Breast epithelium (tissue), 4 donors: ENCODE measurements at places on chromosomes 2 and 18. TPM values are rescaled to one million over a fixed set of nuclear protein-coding genes. Genes with fewer than 3 reads are reported as not detected.
A peak's percentile ranks its signal among the peaks of the same experiment; 100 is the strongest.

DNA sequence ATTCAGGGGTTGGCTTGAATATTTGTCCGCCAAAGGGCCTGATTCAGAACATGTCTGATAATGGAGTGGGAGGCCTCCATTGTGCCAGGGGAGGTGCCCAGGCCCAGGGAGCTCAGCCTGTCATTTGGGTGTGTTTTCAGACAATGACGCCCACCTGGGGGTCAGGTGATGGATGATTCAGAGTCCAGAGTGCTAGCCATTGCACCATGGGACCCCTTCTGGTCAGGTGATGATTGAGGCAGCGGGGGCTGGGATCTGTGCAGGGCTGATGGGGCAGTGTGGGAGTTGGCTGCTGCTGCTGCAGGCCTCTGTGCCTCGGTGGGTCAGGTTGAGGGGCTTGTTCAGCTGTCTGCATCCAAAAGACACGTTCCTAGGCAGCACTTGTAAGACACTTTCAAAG lies 8.3 kb upstream of the ARHGEF4 start:
- no peak for DNase-seq

DNA sequence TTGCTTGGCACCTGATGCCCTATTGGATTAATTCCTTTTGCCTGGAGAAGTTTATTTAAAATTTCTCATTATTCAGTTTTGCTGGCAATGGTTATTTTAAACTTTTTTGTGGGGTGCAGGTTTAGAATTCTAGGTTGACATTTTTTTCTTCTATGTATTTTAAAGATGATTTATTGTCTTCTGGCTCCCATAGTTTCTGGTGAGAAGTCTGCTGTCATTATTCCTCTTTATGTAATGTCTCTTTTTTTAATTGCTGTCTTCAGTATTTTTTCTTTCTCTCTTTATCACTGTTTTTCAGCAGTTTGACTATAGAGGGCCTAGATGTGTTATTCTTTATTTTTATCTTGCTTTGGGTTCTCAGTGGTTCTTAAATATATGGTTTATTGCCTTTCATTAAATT lies 182.2 kb upstream of the STON1 start:
- no peak for DNase-seq

DNA sequence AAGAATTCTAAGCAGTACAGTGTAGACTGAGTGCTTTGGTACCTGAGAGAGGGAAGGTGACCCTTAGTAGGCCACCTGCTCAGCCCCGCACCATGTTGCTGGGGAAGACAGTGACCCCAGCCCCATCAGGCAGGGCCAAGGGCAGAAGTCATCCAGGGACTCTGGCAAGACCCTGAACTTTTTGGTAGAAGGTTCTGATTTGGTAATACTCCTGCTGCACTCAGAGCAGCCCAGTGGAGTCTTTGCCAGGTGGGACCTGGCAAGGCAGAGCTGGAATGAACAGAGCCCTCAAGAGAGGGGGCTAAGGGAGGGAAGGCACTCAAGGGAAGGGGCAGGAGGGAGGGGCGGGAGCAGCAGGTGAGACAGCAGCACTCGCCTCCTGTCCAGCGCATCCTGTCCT lies 191.2 kb downstream of the MGAT5 start:
- no peak for DNase-seq

DNA sequence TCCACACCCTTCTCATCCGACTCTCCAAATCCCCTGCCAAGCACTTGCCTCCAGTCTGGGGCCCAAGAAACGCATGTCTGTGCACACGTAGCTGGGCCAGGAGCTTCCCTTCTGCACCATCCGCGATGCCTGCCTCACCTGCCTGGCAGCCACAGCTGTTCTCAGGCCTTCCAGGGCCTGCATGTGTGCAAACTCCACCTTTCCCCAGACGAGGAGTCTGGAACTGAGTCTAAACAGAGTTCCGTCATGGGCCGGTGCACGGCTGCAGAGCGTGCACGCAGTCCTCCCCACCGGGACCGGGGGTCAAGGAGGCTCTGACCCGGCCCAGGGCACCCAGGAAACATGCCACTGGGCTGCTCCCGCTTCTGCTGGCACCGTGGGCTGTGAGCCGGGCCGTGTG lies 66.8 kb upstream of the SALL3 start:
- DNase-seq, result no peak

GRCh38 chr2:37319754-37320609 lies 4.7 kb downstream of the PRKD3 start:
- no peak for DNase-seq

DNA sequence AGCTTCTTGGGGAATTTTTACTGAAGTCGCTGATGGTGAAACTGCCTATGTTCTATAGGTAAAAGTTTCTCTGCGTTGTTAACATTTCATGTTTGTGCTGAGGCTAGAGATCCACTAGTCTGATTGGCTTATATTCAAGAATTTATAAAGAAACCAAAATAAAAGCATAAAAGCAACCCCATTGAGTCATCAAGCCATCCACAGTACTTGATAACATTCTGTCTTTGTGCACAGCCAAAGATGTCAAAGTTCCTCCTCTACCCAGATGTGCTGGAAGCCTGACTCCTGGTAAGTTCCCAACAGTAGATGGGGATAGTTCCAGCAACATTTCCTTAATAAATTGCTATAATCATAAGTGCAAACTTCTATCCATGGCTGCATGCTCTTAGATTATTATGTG lies 107.8 kb downstream of the TANC1 start:
- DNase-seq, result no peak

DNA sequence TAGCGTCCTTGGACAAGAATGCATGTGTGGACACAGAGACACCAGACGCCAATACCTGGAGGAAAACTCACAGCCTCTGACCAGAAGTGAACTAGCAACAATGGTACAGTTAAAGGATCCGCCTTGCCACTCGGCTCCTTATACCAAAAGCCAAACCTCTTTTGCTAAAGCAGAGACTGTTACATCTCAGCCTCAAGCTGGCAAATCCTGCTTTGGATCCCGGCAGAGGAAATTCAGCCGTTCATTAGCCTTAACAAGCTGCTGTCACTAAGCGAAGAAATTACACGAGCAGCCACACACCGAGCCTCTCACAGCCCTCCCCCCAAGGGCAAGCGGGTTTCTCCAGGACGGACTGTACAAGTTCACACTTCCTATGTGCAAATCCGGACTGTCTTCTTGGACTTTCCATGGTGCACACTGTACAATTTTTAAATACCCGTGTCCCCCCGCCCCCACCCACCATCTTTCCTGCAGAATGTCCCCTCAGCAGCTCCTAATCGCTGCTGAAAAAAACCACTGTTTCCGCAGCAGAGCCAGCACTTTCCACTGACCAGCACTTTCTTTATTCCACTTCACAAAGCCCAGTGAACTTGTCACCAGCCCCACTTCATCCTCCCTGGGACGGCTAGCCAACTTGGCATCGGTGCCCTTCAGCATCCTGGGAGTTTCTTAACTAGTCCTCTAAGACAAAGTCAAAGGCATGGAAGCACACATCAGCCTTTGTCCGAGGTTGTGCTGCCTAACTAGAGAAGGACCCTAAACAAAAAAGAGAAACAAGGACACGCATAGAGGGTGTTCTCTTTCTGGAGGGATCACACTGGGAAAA lies 1.5 kb downstream of the KLF7 start:
- DNase-seq, result peak; percentile 64

DNA sequence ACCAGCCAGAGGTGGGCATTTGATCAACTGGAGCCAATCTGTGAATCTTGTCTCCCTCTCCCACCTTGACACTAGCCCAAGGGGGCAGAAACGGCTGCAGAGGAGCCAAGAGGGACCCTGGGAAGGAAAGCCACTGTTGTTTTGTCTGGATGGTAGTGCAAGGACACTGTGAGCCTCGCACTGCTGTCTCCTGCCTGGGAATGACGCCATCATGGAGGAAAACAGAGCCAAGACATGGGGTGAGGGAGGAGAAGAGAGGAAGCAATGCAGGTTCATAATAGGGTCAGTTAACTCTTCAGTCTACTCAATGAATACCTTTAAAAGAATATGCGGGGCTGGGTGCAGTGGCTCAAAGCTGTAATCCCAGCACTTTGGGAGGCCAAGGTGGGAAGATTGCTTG lies 231.1 kb upstream of the AGAP1 start:
- DNase-seq, result no peak

- no peak for DNase-seq
Measured at GRCh38 chr18:74976331-74976909, 232.5 kb downstream of the PTGR3 start.

GRCh38 chr2:202039278-202040078 lies 5.8 kb downstream of the FZD7 start:
- DNase-seq, result no peak

DNA sequence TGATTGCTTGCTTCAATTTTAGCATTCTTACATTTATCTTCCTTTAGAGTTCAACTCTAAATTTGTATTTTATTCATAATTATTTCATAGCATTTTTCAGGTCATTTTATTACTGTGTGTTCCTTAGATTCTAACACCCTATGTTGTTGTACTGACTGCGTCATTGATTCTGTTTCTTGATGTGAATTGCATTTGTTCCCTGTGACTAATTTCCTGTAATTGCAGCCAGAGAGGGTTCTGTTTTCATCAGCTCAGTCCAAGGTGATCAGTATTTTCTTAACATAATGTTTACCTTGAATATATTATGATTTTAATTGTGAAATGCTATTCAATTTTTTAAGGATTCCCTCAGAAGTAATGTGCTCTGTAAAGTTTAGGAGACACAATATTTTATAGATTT lies 970.2 kb upstream of the PIK3C3 start:
- DNase-seq, result no peak

Gene KIF5C
- 2.7 TPM for total RNA-seq

Gene UGT1A10
- not detected for total RNA-seq

Gene MRO
- 0.59 TPM for total RNA-seq
